Stimulated activated CD8-positive, alpha-beta memory T cell treated with anti-CD3 and anti-CD28 coated beads, Interleukin-15, amount 100 ng/mL, for 1 hour (primary cell): ENCODE measurements at places on chromosomes 3 and 15.

- DNase-seq, result no peak
These were observed 40.9 kb upstream of the PIK3R4 start for GRCh38 chr3:130787422-130788068.

- no peak for DNase-seq
These were observed 25.6 kb downstream of the TRIM42 start for GRCh38 chr3:140703496-140703895.

DNA sequence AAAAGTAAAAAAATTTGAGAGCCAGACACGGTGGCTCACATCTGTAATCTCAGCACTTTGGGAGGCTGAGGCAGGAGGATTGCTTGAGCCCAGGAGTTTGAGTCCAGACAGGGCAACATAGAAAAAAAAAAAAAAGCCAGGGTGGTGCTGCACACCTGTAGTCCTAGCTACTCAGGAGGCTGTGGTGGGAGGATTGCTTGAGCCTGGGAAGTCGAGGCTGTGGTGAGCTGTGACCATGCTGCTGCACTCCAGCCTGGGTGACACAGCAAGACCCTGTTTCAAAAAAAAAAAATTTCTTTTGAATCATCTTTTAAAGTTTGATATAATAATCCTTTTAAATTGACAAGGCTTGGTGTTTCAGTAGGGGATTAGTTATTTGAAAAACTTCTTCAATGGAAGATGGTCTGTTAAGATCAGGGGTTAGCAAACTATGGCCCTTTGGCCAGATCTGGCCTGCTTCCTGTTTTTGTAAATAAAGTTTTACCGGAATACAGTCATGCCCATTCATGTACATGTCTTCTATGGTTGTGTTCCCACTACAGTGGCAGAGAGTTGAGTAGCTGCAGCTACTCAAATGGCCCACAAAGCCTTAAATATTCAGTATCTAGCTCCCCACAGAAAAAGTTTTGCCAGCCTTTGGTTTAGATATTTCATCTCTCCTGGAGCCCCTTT, 28.9 kb downstream of the CDAN1 start:
- DNase-seq, result no peak

- no peak for DNase-seq
These were observed 73.5 kb downstream of the DAPK2 start for GRCh38 chr15:63972801-63973200.

- no peak for DNase-seq
These were observed 83.2 kb downstream of the MB21D2 start for GRCh38 chr3:192834428-192834827.
